ENCODE measurements at places on chromosomes 3 and 15.

- DNase-seq, result no peak
Measured at GRCh38 chr3:141078200-141078599, 27.1 kb downstream of the SPSB4 start.

DNA sequence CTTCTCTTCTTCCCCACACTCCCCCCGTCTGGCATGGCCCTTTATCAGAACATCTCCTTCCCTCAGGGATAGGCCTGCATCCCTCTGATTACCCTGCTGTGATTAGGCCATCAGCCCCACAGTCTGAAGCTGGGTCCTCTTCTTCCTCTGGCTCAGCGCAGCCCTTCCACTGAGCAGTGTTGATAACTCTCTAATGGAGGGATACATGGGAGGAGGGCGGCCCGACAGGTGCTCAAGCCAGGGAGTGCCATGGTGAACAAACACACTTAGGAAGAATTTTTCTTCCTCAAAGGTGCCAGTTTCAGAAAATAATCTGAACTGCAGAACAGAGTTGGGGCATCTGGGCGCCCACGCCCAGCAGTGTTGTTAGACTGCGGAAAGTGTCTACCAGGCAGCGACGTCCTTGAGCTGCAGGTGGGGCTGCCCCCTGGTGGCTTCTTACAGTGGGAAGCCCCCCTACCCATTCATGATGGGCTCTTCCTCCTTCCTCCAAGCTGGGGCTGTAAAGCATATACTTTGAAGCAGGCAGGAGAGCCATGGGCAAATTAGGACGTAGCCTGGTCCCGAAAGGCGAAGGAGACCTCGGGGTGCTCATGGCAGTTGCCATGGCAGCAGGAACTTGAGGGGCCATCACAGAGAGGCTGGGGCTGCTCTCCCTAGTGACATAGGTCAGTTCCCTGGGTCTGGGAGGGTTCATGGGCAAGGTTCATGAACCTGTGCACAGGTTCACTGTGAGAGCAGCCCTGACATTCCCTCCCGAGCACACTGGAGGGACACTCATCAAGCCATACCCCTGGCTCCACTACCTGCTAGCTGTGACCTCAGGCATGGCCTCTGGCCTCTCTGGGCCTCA lies 33.2 kb upstream of the NR2C2 start:
- no peak for DNase-seq

GRCh38 chr3:182041668-182042291 lies 330.1 kb downstream of the SOX2 start:
- no peak for DNase-seq

DNA sequence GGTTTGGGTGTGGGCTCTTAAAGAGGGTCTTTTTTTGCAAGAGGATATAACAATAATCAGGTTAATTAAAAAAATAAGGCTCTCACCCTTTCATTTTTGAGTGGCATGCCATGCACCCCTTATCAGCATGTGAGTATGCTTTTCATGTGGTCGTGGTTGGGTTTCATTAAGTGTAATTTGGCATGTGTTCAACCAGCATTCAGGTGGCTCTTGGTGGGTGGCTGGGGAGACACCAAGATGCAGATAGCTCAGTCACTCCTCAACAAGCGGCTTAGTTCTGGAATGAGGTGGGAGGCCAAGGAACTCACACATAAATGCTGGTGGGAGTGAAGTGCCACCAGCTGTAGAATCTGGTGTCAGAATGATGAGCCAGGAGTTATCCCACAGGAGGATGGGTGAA lies 66.8 kb downstream of the FLNB start:
- no peak for DNase-seq

All from AG04450 (cell line).